ENCODE measurements at places on chromosomes 2 and 18.

DNA sequence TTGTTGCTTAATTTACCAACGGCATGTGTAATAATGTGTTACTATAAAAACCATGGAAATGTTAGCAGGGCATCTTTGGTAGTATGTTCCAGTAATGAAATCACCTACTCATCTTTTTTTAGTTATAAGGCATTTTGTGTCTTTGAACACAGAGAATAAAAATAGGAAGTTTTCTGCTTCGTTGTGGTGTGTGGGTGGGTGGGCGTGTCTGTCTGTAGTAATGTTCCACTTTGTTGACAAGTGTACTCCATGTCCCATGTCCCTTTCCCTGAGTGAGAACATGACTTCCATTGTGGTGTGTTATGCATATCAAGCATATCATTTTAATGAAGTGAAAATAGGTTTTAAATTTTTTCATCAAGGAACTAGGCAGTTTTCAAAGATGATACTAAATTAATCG, 149.3 kb downstream of the VWC2L start:
- no peak for DNase-seq

- no peak for DNase-seq
Measured at GRCh38 chr18:75408554-75409506, 18.7 kb downstream of the SMIM21 start.

DNA sequence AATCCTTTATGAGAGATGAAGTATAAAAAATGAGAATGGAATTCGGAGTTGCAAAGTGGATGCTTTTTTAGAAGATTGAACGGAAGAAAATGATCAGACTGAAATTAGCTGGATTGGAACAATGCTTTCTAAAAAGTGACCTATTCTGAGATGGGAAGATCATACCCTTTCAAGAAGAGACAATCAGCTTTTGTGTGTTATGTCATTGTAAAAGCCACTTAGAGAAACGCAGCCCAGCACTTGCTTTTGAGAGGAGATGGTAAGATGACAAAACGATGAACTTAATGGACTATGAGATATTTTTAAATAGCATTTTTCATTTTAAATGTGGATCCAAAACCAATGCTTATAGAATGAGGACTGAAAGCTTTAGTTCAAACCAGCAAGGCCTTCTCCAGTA, 871.4 kb upstream of the KLHL29 start:
- no peak for DNase-seq

DNA sequence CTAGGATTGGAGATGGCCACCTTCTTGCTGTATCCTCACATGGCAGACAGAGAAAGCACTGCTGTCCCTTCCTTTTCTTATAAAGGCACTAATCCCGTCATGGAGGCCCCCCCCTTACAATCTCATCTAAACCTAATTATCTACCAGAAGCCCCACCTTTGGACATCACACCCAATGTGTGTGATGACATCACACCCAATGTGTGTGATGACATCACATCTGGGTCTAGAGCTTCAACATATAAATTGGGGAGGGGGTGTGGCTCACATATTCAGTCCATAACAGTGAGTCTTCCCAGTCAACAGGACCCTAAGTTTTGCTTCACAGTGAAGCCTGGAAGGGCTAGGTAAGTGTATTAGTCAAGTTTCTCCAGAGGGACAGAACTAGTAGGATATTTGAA, 213.1 kb downstream of the NYAP2 start:
- no peak for DNase-seq

DNA sequence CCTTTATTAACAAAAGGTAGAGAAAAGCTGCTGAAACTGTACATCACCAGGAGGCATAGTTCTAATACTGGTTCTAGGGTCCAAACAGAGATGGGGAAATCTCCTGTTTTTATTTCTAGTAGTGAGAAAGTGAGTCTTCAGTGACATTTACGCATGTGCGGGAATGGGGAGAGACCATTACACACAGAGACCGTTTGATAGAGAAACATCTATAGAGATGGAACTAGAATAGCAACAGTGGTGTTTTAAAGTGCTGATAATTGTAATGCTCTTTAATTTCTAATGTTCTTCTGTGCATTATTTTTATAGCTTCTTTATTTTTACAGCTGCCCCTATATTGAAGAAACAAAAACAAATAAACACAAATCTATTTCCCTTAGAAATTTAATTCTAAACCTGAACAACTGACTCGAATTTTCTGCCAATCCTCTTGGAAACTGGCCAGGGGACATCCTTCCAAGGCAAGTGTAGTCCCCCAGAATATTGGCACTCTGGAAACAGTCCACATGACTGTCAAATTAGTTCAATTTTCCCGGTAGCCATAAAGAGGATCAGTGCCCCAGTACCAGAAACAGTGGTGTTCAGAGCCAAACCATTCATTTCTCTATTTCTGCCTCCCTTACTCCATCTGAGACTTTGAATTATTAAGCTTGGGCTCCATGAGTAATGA, 260.9 kb downstream of the ICOS start:
- DNase-seq: no peak

- DNase-seq: no peak
Measured at GRCh38 chr2:150750720-150751119, 263.3 kb upstream of the RND3 start.

DNA sequence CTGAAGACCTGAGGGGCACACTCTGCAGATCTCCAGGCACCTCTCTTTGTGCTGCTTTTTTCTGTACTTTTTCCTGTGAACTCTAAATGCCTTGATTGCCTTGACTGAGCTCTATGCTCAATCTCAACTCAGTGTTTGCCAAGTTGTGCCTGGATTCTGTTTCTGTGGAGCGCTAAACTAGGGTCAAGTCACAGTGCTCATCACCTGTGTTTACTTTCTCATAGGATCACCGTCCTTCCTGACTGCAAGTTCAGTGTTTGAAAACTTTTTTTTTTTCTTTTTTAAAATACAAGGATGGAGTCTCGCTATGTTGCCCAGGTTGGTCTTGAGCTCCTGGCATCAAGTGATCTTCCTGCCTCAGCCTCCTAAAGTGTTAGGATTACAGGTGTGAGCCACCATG, 62.6 kb downstream of the AGPS start:
- no peak for DNase-seq

DNA sequence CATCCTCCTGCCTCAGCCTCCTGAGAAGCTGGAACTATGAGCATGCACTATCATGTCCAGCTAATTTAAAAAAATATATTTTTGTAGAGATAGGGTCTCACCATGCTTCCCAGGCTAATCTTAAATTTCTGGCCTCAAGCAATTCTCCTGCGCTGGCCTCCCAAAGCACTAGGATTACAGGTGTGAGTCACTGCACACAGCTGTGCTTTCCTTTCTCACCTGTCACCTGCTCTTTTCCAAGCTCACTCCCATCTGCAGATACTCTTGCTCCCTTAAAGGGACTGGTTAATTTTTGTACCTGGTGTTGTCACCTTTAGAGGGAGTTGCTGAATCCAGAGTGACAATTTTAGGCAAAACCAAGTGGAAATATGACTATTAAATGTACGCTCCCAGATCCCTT, 178.2 kb downstream of the LOXHD1 start:
- no peak for DNase-seq

- DNase-seq: no peak
Measured at GRCh38 chr2:135836596-135837270, at the start of gene LCT. Gene LCT (minus strand): TSS chr2:135837184. CDS start chr2:135837169, 15 bp downstream.

Data from transverse colon (tissue), 4 donors.